ENCODE measurements at places on chromosomes 16 and 17.

GRCh38 chr16:48365025-48365600 lies 20.1 kb downstream of the SIAH1 start:
- DNase-seq = no peak

DNA sequence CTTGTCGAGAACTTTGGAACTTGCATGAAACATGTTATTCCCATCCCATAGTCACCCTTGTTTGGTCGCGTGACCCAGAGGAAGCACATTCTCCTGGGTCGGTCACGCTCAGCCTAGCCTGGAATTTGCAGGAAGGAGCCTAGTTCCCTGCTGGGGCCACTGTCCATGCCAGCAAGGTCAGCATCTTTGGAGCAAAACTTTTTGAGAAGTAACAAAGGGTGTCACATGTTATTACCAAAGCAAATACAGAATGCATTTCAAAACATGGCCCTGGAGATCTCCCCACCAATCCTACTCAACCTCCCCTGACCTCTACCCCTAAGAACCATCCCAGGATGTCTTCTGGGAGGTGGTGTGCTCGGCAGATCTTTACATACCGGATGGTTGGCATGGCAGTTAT lies 26.2 kb upstream of the IRF8 start:
- no peak for DNase-seq

GRCh38 chr17:29683481-29683880 lies 60.8 kb upstream of the CORO6 start:
- no peak for DNase-seq

DNA sequence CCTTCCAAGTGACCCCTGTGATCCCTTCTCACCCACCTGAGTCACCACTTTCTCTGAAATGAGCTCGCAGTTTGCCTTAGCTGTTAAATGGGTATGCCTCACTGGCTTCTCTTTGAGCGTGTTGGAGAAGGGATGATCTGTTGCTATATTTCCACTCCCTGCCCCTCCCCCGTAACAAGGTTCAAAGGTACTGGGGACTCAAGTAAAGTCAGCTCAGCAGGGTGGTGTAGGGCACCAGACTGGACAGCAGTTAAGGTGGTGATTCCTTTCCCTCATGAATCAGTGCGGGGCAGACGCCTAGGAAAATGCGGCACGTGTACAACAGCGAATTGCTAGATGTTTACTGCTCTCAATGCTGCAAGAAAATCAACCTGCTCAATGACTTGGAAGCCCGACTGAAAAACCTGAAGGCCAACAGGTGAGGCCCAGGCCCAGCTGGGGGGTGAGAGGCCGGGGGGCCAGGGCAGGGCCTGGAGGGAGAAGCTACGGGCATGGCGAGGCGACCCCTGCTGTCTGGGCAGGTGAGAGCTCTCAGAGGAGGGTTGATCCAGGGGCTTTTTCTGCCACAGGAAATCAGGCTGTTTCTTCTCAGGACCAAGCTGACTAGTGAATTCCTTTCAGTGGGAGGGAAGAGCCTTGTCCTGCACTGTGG lies 130.3 kb downstream of the RAB11FIP4 start:
- no peak for DNase-seq

DNA sequence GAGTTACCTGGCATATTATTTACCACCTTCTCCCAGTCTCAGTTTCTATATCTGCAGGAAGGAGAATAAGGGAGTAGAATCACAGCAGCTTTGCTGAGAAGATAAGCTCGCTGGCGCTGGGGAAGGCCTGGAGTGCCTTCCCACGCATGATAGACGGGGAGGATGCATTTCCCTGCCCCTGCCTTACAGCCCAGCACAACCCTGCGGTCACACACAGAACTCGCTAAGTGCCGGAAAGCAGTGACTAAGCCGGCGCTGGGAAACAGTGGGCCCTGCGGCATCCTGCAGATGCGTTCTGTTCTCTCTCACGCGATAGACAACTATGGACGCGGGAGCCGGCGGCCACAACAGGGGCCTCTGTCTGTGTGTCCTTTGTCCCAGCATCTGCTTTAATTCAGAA lies 4.8 kb downstream of the CA5A start:
- DNase-seq = no peak

GRCh38 chr17:28524476-28525424 lies 18.6 kb downstream of the FOXN1 start:
- DNase-seq = no peak

DNA sequence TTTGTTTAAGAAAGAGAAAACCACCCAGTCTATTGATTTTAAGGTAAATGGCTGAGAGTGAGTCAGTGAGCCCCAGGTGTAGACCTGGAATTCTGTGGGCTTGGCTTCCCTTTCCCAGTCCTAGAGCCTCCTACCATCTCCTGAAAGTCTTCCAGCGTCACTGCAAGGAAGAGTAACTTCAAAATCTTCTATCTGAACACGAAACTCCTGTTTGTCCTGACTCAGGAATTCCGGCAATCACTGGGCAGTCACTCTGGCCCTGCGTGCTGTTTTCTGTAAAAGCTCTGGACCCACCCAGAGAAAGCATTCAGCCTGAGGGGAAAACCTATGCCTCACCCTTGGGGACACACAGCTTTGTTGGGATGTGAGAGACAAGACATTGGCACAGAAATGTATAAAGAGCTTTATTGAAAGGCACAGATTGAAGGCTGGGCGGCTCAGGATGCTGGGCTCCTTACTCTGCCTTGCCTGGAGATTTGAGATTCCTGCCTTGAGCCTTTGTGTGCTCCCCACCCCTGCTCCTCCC lies 15.9 kb downstream of the MINK1 start:
- DNase-seq = no peak

DNA sequence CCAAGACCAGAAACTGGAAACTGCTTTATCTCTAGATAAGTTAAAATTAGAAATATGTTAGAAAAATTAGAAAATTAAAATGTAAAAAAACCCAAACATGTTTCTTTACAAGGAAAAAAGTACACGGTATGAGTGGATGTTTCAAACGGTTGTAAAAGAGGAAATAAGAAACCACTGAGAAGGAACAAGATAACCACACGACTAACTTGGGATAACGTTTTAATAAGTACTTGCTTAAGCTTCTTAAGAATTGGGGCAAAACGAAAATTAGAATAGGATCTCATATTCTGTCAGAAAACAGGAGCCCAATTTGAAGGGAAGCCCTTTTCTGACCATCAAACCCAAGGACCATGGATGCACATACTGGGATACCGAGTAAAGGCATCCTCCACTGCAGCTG lies 31.0 kb downstream of the MBTPS1 start:
- no peak for DNase-seq

DNA sequence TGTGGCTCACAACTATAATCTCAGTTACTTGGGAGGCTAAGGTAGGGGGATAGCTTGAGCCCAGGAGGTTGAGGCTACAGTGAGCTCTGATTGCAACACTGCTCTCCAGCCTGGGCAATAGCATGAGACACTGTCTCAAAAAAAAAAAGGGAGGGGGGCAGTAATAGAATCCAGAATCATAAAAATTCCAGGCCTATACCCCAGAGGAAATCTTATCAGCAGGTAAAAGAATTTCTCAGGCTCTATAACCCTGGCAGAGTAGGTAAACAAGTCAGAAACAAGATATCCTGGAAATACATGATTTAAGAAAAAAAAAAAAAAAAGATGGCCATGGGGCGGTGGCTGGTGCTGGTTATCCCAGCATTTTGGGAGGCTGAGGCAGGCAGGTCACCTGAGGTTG lies 12.9 kb downstream of the SPAG9 start:
- no peak for DNase-seq

- DNase-seq = no peak
Observed at GRCh38 chr17:49456183-49456965, 38.7 kb upstream of the NGFR start.

DNA sequence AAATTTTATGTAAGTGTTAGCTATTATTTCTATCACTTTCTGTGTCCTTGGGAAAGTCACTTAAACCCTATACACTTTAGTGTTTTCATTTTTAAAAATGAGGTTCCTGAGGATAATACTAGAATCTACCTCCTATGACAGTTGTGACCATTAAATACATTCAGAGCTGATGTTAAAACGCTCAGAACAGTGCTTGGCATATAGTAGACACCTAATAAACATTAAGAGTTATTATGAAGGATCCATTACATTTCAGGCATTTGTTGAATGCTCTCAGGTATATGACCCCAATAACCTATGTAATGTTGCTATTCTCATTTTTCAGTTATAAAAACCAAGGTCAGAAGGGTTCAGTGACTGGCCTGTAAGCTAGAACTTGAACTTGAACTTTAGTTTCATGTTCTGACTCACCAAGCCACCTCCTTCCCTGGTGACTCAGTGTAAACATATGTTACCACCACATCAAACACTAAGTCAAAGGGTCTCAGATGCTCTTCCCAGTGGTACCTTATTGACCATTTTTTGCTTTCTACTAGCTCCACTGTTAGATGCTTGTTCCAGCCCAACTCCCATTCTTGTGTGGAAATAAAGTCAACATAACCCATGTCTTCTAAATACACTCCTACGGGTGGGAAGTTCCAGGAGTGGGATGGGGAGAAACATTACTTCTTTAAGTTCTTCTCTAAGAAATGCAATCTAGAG lies 47.6 kb downstream of the HSD17B2 start:
- no peak for DNase-seq

- no peak for DNase-seq
Observed at GRCh38 chr16:27547134-27547533, 2.6 kb downstream of the GTF3C1 start.

GRCh38 chr16:88303890-88304819 lies 78.6 kb upstream of the ZNF469 start:
- DNase-seq = no peak

DNA sequence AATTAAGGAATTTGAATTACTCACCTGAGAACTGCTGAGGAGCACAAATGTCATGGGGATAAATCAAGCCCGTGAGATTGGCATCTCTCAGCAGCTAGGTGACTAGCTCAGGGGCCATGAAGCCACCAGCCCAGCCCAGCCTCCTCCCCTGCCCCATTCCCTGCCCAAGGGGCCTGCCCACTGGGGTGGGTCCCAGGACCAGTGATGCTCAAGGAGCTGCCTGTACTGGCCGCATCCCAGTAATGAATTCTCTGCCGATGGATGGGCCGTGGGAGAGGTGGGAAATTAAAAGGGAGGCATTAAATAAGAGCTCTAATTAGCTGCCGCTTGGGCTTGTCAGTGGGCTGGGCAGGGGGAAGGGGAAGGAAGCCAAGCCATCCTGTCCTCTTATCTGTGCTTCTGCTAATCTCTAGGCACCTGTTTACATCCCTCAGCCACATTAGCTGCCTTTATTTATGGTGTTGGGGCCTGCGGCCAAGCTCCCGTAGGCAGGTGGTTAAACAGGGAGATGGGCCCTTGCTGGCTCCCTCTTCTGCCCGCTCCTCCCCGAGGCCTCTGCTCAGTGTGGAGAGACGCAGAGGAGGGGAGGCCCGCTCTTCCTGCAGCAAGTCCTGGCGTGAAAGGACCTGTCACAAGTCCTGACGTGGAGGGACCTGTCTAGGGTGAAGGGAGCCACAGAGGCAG lies 48.8 kb downstream of the PIPOX start:
- no peak for DNase-seq

DNA sequence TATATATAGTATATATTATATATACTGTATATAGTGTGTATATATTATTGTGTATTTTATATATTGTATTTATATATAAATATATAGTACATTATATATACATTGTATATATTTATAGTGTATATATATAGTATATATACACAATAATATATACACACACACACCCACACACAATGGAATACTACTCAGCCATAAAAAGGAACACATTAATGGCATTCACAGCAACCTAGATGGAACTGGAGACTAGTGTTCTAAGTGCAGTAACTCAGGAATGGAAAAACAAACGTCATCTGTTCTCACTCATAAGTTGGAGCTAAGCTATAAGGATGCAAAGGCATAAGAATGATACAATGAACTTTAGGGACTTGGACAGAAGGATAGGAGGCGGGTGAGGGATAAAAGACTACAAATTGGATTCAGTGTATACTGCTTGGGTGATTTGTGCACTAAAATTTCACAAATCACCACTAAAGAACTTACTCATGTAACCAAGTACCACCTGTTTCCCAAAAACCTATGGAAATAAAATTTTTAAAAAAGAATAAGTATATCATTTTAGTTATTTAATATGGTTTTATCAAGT lies 201.9 kb upstream of the CDH11 start:
- DNase-seq = no peak

DNA sequence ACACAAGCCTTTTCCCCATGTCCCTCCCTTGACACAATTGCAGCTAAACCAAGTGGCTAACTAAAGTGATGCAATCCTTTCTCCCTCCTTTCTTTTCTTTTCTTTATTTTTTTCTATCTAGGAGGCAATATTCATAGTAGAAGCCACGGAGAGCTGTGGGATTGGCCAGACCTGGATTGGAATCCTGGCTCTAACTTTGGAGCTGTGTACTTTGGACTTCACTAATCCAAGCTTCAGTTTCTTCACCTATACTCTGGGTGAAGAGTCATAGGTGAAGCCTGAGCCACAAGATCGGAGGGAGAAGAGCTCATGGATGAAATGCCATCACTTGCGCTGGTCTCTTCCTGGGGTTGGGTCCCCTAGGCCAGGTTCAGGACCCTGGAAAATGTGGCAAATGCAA lies 177.2 kb downstream of the IRX5 start:
- no peak for DNase-seq

DNA sequence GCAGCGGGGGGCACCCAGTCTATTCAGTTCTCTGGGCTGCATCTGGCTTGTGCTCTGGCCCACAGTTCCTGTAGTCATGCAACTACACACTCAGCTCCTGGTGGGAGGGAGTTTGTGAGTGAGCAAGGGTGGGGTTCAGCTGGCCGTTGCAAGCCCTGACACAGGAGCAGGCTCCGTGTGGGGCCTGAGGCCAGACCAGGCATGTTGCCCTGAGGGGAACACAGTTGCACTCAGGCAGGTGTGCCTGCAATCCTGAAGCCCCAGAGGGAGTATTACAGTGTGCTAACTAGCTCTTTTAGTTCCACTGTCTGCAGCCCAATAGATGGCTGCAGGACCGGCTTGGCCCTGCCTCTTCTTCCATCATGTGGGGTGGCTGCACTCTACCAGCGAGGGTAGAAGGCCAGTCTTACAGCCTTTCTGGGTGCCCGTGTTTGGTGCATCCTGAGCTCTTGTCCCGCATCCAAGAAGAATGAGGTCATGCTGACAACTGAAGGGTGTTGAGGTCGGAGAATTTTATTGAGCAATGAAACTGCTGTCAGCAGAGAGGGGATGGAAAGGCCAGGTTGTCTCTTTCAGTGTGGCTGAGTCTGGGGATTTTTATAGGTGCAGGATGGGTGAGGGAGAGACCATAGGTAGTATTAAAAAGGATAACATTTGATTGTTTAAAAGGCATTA lies 49.9 kb upstream of the ELAC2 start:
- DNase-seq = no peak

- DNase-seq = no peak
Observed at GRCh38 chr16:25613931-25614330, 77.8 kb upstream of the HS3ST4 start.
